ENCODE measurements at places on chromosomes 13 and 19.

DNA sequence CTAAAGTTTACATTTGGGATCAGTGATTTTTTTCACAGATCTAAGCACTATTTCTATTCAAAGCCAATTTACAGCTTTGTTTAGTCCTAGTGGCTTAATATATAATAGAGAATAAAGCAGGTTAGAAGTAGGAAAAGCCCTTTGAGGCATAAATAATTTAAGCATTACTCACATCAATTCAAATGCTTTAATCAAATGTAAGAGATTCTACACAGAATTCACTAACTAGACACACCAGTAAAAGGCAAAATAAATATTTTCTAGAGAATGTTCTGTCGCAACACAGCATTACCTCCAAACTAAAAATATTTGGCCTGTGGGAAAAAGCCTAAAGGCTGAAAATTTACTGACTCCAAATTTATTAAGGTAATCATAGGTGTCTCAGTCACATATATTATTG, 31.3 kb downstream of the KCTD12 start:
- no peak for DNase-seq

GRCh38 chr19:40561947-40562346, 14.7 kb upstream of the SHKBP1 start:
- no peak for DNase-seq

DNA sequence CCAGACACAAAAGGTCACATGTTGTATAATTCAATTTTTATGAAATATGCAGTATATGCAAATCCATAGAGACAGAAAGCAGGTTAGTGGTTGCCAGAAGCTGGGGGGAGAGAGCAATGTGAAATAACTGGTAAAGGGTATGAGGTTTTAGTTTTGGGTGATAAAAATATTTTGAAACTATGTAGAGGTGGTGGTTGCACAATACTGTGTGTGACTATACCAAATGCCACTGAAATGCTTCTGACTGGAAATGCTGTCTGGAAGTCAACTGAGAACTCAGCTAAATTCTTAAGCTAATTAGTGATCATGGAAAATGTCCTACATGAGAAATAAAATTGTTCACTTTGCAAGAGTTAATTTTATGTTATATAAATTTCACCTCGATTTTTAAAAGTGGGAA, 65.3 kb upstream of the RXFP2 start:
- peak; percentile 18 for DNase-seq

DNA sequence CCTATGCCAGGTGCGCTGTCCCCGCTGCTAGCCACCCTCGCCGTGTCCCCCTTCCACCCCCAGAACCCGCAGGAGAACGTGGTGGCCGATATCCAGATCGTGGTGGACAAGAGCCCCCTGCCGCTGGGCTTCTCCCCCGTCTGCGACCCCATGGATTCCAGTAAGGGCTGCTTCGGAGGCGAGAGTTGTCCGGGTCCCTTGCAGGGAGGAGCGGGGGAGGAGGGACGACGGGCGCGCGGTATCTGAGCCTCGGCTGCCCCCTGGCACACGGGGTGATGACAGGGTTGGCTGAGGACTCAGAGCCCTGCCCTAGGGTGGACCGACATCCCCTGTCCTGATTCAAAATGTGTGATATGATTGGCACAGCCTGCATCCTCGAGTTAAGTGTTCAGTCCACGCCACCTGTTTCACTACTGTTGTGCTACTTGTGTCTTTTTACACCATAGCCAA, 653 bp downstream of the MVB12A start:
- DNase-seq, result no peak

DNA sequence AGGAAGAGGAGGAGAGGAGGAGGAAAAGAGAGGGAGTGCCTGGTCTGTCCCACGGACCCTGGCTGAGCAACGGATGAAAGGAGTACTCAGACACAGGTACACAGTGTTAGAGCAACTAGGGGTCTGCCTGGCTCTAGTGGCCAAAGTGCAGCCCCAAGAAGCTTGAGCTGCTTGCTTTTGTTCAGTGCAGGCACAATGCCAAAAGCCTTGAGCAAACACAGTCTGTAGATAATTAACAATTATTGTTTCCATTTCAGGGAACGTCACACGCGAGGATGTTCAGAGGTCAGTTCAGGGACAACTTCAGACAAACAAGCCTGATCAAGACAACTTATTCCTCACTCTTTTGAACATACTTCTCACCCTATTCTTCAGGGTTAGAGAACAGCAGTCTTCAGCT, 32.2 kb upstream of the ZNF726 start:
- DNase-seq, result no peak

DNA sequence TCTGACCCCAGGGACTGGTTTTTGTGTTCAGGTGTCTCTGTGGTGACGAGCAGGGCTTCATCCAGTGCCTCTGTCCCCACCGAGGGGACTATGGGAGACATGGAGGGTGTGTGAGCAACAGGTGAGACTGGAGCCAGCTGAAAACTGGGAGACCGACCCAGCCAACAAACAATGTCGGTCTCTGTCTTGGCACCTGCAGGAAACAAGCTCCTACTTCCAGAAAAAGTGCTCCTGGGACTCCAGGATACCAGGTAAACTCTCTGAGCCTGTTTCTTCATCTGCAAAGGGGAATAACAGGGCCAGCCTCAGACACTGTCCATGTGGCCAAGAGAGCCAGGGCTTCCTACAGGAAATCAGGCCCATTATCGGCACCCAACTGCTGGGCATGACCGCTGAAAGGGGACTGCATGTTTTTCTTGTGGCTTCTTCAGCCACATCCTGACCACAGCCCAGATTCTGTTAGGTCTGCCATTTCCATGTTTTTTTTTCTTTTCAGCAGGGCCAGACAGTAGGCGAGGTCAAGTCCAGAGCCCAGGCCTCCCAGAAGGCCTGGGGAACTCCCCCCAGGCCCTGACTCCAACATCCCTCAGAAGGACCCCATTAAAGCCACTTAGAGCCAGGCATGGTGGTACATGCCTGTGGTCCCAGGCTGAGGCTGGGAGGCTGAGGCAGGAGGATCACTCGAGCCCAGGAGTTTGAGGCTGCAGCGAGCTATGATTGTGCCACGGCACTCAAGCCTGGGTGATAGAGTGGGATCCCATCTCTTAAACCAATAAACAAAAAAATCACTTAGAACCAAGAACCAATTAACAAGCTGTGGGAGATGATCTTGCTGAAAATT, 836 bp upstream of the BST2 start:
- no peak for DNase-seq

DNA sequence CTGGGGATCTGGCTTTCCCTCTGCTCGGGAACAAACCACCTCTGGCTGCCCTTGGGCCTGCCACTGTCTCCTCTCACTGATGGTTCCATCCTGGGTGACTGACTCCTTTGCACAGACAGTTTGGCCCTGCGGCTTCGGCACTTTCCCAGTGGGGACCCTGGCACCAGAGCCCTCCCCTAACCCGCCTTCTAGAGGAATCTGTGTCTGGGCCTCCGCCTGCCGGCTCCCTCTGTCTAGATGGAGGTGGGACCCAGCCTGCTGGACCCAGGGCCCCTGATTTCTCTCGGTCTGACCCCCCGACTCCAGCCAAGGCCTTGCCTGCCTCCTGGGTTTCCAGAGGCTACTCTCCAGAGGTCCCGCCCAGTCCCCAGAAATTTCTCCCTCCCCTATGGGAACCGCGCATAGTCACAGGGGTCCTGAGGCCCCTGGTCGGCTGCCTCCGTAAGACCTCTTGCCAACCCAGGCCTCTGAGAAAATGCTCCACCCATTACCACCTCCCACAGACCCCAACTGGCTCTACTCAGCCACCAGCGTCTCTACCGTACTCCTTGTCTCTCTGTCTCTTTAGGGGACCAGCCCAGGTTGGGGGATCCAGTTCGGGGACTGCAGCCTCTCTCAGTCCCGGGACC, 2.7 kb downstream of the CCDC106 start:
- DNase-seq, result no peak

DNA sequence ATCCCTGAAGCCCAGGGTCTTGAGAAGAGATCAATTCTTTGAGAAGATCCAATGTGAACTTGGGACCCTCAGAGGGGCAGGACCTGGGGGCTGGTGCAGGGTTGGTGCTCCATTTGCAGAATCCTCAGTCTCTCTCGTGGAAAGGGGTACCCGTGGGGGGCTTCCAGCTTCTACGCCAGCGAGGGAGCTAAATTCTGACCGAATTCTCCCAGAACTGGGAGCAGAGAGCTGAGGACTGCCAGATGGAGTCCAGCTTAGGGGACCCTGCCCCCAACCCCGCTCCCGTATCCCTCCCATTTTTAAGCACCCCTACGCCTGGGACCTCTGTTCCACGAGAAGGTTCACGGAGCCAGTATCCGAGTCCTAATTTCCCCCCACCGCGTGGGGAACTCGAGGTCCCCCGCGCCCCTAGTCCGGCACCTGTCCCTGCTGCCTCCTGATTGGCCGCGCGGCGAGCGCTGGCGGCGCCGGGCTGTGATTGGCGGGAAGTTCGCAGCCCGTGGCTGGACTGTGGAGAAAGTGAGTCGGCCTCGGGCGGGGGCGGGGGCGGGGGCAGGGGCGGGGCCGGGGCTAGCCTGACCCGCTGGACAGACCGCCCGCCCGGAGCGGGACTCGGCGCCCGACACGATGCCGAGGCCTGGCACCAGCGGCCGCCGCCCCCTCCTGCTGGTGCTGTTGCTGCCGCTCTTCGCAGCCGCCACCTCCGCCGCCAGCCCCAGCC, 4.4 kb upstream of the LTBP4 start:
- no peak for DNase-seq

DNA sequence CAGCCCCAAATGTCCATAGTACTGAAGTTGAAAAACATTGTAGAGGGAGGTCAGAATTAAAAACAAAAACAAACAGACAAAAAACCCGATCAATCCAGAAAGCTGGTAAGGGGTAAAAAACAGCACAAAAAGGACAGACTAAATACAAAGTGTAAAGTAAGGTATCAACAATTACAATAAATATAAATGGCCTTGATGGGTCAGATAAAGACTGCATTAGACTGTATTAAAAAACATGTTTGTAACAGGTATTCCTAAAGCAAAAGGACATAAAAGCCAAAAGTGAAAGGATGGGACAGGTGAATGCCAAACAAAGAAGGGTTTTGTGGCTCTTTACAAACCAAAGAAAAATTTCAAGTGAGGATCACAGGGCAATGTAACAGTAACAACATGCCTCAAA, 16.3 kb downstream of the ZNF329 start:
- DNase-seq, result no peak

Data from NCI-H526 treated with DMSO at 0.1 percent for 48 hours (cell line).